Glomerular endothelial cell (primary cell): ENCODE measurements at places on chromosomes 16 and 17. TPM values are rescaled to one million over a fixed set of nuclear protein-coding genes. Genes with fewer than 3 reads are reported as not detected.

The KRT40 gene
- total RNA-seq = not detected in 2 replicates

The ODAD4 gene
- total RNA-seq = 0.15 and 0.58 TPM in 2 replicates

The BIRC5 gene
- 13.9 and 16.1 TPM in 2 replicates for total RNA-seq

The HOXB5 gene
- 2.4 and 7.4 TPM in 2 replicates for total RNA-seq

The CLEC3A gene
- not detected in 2 replicates for total RNA-seq

The UBALD2 gene
- 13.6 and 25.7 TPM in 2 replicates for total RNA-seq

The NPIPA5 gene
- total RNA-seq = 4.8 and 10.2 TPM in 2 replicates

The CIBAR2 gene
- total RNA-seq = 0.23 TPM in 1 of 2 replicates, not detected in the other

The SKA2 gene
- total RNA-seq = 32.3 and 39.0 TPM in 2 replicates
